Astrocyte (in vitro differentiated cells and primary cell): ENCODE measurements at places on chromosomes 7 and 10. TPM values are rescaled to one million over a fixed set of nuclear protein-coding genes. Genes with fewer than 3 reads are reported as not detected.

CHST15 gene
- 20.6 and 21.2 TPM in 2 replicates for total RNA-seq

DNA sequence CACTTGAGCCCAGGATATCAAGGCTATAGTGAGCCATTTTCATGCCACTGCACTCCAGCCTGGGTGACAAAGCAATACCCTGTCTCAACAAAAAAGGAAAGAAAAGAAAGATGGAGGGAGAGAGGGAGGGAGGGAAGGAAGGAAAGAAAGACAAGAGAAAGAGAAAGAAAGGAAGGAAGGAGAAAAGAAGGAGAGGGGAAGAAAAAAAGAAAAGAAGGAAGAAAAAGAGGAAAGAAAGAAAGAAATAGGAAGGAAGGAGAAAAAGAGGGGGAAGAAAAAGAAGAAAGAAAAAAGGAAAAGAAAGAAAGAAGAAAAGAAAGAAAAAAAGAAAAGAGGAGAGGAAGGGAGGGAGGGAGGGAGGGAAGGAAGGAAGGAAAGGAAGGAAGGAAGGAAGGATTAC lies 321.5 kb upstream of the CNTNAP2 start:
- no peak overlapping the region for H3K4me3 ChIP-seq
- DNase-seq: no peak
- H3K36me3 ChIP-seq: no peaks in the 10 kb centered on the region
- no peak overlapping the region for H3K27ac ChIP-seq

DNA sequence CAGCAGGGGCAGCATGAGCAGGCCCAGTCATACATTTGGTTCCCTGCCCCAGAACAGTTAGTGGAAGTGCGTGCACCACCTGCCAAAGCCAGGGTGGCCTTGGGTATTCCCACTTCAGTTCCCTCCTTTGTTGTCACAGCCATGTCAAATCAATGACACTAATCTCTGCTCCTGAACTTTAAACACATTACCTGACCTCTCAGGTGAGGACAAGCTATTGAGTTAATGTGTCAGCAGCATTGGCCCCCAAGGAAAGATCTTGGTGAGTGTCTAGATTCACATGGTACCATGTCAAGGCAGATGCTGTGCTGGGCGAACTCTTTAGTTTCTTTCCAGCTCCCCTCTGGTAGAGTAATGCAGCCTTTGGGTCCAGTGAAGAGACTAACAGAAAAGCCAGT lies 2.1 kb downstream of the CYP3A5 start:
- H3K4me1 ChIP-seq: no peaks in the 10 kb centered on the region
- no peak overlapping the region for H3K27ac ChIP-seq
- no peaks in the 10 kb centered on the region for H3K36me3 ChIP-seq
- no peak overlapping the region for H3K4me3 ChIP-seq

- no peaks in the 10 kb centered on the region for H3K4me1 ChIP-seq
- no peak overlapping the region for H3K4me3 ChIP-seq
- H3K27me3 ChIP-seq: no peaks in the 10 kb centered on the region
Measured at GRCh38 chr10:9681655-9682054, 1336.0 kb upstream of the CELF2 start.

DNA sequence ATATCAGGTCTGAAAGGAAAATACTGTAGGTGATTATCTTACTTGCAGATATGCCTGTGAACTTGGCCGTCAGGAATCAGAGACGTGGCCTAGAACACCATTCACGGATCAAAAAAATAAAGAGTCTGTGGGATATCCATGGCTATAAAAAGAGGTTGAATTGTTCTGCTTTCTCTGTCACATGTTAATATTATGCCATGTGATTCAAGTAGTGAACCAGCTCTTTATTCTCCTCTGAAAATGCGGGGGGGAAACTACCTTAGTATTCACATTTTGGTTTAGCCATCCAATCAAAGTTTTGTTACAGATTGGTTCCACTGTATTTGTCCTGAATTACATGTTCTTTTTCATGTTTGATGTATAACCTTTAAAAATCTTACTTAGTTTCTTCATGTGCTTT lies 120.5 kb downstream of the CCNY start:
- no peak overlapping the region for H3K4me3 ChIP-seq
- peaks cover 9% of the 10 kb centered on the region for H3K4me1 ChIP-seq
- DNase-seq: no peak

DNA sequence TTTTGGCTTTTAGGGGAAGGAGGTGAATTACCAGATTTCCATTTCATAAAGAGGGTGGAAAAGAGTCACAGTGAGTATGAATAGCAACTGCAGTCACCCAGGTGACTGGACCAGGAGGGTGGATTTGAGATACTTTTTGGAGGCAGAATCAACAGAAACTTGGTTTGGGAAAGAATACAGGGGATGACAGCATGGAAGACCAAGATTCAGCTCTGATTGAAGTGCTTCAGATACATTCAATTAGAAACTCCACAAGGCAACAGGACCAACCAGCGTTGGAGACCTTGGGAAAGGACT lies 83.0 kb downstream of the SGMS1 start:
- no peaks in the 10 kb centered on the region for H3K36me3 ChIP-seq
- no peak overlapping the region for H3K27ac ChIP-seq
- no peaks in the 10 kb centered on the region for H3K27me3 ChIP-seq
- no peak overlapping the region for H3K4me3 ChIP-seq
